Neural progenitor cell (in vitro differentiated cells): ENCODE measurements at places on chromosomes 6 and 20.

- H3K27ac ChIP-seq, result no peak overlapping the region
- no peak overlapping the region for H3K4me3 ChIP-seq
- peaks cover 5% of the 10 kb centered on the region for H3K36me3 ChIP-seq
- H3K4me1 ChIP-seq, result no peaks in the 10 kb centered on the region
- DNase-seq, result no peak
Measured at GRCh38 chr6:95601133-95601532, 23.8 kb downstream of the MANEA start.

- H3K36me3 ChIP-seq, result no peaks in the 10 kb centered on the region
- H3K27me3 ChIP-seq, result no peaks in the 10 kb centered on the region
- no peaks in the 10 kb centered on the region for H3K4me1 ChIP-seq
- no peak overlapping the region for H3K27ac ChIP-seq
- no peak for DNase-seq
- no peak overlapping the region for H3K4me3 ChIP-seq
Measured at GRCh38 chr6:85285114-85285513, 164.8 kb upstream of the NT5E start.

- H3K36me3 ChIP-seq, result no peaks in the 10 kb centered on the region
- H3K27ac ChIP-seq, result no peak within 1 kb of the TSS
- DNase-seq, result peak; percentile 46
- peaks cover 6% of the 10 kb centered on the region for H3K4me1 ChIP-seq
- H3K4me3 ChIP-seq, result peak within 1 kb of the TSS; percentile 62
- H3K27me3 ChIP-seq, result peaks cover 94% of the 10 kb centered on the region
Measured at GRCh38 chr20:18057101-18057993, at the start of gene OVOL2. Gene OVOL2, minus strand, starts transcription at chr20:18057916. Its CDS starts 282 bp downstream, at chr20:18057634.

DNA sequence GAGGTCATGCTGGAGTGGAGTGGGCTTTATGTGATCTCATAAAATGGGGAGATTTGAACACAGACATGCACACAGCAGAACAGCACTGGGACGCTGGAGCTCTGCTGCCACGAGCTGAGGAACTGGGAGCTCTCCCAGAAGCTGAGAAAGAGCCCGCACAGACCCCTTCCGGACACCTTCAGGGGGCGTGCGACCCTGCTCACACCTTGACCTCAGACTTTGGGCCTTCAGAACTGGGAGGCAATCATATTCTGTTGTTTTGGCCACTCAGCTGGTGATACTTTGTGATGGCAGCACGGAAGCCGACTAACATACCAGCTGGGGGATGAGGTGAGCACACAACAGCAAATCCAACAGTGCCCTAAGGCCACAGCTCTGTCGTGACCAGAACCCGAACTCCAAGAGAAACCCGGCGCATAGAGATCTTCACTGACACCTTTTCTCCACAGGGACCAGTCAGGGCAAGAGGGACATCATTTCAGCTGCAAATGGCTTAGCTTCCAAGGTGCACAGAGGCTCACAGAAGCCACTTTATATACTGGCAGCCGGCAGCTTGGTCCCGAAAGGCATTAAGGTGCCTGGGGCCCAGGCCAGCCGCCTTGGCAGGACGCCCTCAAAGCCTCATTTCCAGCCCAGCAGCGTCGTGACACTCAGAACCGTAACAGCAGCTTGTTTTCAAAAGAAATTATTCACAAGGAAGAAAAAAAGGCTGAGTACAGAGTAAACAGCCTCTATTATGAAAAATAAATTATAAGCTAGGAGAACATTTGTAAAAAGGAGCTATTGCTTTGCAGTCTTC is 89.3 kb downstream of the RNASET2 start:
- H3K27me3 ChIP-seq, result peaks cover 24% of the 10 kb centered on the region
- no peaks in the 10 kb centered on the region for H3K36me3 ChIP-seq
- peaks cover 3% of the 10 kb centered on the region for H3K4me1 ChIP-seq
- no peak for DNase-seq
- no peak overlapping the region for H3K27ac ChIP-seq

DNA sequence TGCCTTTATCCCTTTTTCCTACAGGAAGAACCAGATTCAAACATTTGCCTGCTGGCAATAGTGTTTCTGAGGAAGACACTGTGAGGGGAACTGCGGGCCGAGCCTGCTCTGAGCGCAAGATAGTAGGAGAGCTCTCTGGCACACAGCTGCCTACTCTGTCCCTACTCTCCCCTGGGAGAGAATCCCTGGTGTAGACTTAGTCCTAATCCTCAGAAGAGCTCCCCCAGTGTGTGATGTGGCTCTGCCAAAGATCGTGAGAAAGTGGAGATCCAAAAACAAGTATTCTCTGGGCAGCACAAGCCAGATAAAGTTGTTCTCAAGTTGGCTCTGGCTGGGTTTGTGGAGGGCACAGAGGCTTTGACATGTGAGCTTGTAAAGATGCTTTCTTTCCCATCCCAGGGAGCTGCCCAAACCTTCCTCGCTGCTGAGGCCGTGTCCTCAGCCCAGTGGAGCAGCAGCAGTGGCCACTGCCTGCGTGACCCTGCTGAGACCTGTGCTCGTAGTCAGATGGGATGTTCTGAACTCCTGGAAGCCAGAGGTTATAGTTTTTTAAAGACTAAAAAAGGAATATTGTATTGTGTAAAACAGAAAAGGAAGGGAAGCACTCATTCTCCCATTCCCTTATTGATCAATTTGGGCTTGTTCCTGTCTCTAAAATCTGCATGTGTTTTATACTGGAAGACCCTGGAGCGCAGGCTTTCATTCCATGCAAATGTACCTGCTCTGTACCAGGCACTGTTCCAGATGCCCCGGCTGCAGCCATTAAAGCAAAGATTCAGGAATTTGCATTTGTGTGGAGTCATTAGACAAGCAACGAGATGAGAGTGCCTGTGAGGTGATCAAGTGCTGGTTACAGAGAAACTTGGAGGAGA is 30.7 kb downstream of the PNLDC1 start:
- H3K27me3 ChIP-seq, result no peaks in the 10 kb centered on the region
- DNase-seq, result no peak
- no peaks in the 10 kb centered on the region for H3K36me3 ChIP-seq
- H3K4me1 ChIP-seq, result no peaks in the 10 kb centered on the region
- no peak overlapping the region for H3K27ac ChIP-seq
